ENCODE measurements at places on chromosomes 3 and 15.
A peak's percentile ranks its signal among the peaks of the same experiment; 100 is the strongest.

DNA sequence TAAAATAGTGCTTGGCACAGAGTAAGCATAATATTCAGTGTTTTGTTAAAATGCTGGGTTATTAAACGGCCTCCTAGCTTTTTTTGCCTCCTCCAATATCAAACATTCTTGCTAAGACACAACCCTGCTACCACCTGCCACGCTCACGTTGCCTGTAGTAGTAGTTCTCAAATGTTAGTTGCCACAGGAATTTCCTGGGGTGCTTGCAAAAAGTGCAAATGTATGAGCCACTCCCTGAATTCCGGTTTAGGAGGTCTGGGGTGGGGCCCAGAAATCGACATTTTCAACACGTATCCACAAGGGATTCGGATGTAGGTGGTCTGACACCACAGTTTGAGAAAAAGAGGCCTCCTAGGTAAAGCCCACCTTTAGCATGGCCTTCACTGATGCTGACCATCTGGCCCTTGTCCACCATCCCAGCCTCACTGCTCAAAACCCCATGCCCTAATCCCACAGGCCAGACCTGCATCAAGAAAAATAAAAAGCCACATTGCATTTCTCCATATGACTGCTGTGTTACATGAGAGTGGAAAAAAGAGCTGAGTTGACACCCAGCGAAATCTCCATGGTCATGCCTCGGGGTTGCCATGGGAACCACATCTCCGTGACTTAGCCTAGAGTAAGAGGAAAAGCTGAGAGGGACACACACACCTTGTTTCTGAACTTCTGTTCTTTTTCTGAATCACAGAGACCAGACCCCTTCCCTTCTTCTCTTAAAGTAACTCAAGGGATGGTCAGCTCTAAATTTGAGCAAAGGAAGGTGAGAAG, 116.4 kb upstream of the HES1 start:
- DNase-seq = no peak

- no peak for DNase-seq
These were observed 35.6 kb upstream of the RAB11A start for GRCh38 chr15:65833501-65834205.

- DNase-seq = no peak
These were observed 977.3 kb downstream of the TBL1XR1 start for GRCh38 chr3:176219970-176220369.

DNA sequence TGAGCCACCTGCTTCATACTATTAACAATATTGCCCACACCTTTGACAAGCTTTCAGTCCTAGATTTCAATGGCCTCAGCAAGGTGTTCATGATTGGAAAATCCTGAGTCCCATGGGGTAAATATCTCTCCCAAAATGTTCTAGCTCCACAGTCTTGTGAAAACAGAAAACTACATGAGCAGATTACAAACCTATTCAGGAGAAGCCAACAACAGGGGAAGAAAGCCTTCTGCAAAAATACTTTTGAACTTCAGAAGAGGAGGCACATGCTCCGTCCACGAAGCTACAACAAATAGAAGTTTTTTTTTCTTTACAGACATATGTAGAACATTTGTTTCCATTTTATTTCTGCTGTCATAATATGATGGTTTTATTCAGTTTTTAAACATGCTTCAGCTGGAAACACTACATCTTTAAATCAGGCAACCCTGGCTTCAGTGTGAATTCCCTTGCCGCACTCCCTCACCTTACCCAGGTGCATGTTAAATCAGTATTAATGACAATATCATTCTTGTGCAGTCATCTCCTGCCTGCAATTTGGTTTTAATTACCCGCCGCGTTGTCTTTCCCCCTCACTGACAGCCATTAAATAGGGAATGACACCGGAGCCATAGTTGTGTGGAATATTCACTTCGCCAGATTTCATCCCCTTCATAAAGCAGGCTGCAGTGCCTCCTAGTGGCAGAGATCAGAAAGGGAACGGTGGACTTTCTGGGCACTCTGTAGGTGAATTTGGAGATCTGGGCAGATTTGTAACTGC, 725.5 kb upstream of the ARRDC4 start:
- DNase-seq = no peak

DNA sequence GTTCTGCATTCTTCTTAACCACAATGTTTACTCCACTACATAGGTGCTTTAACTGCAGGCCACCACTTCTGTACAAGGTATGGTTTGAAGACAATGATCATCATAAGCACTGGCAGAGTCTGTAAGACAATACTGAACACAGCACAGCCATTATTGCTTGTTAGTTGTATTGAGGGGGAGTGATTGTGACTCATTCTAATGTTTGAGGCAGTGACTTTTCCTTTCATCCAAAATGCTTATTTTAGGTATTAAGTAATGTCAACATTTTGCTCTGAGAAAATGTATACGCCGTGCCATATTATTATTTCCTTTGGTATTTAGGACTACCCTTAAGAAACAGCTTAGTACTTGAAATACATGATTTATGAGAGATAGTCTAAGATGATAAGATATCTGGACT, 618.2 kb upstream of the ZNF717 start:
- DNase-seq = no peak

DNA sequence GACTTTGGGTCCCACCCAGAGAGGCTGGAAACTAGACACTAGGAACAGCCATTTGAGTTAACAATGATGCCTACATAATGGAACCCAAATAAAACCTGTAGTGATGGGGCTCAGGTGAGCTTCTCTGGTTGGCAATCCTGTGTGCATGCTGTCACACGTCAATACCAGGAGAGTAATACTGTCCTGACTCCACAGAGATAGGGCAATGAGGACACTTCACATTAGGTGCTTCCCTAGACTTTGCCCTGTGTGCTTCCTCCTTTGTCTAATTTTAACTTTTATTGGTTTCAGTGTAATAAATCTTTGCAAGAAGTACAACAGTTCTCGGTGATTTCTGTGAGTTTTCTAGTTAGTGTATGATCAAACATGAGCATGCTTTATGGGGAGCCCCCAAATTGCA, 281.8 kb upstream of the ARRDC4 start:
- DNase-seq = no peak

DNA sequence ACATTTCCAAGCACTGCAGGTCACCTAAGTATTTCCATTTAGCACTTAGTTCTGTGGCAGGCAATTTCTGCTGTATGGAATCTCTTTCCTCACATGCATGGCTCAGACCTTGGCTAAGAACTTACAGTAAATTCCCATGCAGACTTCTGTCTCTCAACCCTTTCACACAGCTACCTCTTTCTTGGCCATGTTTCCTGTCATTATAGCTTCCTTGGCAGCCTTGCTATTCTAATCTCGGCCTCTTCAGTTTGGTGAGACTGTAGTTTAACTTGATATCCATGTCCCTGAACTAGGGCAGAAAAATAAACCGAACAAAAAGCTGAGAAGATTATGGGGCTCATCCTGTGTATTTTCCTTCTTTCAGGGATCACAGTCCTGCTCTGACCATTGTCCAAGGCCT, 96.0 kb downstream of the SPATA16 start:
- DNase-seq = no peak

- DNase-seq = no peak
These were observed 437.8 kb upstream of the BCHE start for GRCh38 chr3:166275024-166275390.

GRCh38 chr3:189395825-189396224, 224.1 kb downstream of the TPRG1 start:
- DNase-seq = no peak

DNA sequence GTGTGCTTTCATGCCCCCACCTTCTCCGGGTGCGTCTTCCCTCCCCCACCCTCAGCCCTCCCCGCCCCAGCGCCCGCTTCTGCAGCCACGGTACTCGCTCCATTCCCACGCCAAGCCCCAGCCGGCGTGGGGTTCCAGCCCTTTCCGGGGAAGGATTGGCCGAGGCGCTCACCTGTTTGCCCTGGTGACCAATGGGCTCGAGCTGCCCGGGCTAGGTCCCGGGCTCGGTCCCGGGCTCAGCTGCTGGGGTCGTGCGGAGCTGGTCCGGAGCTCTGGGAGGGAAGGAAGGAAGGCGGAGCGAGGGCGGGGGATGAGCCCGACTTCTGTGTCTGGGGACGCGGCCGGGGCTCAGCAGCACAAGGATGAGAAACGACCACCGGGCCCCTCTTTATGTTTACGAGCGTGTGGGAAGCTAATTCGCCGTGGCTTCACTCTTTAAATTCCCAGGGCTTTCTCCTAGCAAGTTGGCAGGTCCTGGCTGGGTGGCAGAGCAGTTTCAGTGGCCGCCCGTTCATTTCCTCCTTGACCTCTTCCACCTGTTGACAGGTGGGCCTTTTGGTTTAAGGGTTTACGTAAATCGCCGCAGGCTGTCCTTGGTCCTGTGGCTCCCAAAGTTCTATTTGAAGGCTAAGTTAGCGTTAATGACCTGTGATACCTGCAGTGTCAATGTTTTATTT, at the start of gene IGSF10:
TSS of gene IGSF10 (minus strand) at position 288 of the 677 bp plus-strand sequence. CDS start 2,352 bp downstream, outside the sequence.
- peak; percentile 57 for DNase-seq

- no peak for DNase-seq
These were observed 24.0 kb downstream of the PLXNA1 start for GRCh38 chr3:127006781-127007436.

GRCh38 chr15:43828061-43828657, 1.4 kb downstream of the WDR76 start:
- no peak for DNase-seq

- peak; percentile 42 for DNase-seq
These were observed 34.4 kb upstream of the IQSEC1 start for GRCh38 chr3:13107661-13108060.

GRCh38 chr15:95990833-95991232, 339.7 kb upstream of the NR2F2 start:
- no peak for DNase-seq

- no peak for DNase-seq
These were observed 34.0 kb downstream of the MYRIP start for GRCh38 chr3:39843440-39843839.

- DNase-seq = no peak
These were observed 232.1 kb upstream of the LYSMD4 start for GRCh38 chr15:99965376-99965775.

- DNase-seq = peak; percentile 58
These were observed 587 bp upstream of the TNK2 start for GRCh38 chr3:195908694-195909581.

- DNase-seq = no peak
These were observed 25.9 kb upstream of the ABHD10 start for GRCh38 chr3:111952866-111953450.

- no peak for DNase-seq
These were observed 29.6 kb downstream of the DCLK3 start for GRCh38 chr3:36734742-36735141.

DNA sequence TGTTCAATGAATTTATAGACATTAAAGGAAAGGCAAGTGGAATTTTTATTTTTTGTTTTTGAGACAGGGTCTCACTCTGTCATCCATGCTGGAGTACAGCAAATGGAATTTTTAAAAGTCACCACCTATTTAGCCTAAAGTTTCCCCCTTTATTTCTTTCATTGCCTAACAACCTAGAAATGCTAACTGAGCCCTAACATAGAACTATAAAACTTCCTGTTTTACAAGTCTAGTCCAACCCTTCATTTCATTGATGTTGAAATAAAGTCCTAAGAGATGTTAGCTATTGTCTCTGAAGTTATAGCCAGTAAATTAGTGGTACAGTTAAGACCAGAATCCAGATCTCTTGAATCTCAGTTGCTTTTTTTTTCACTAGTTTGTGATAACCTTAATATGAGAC, 39.0 kb downstream of the MAPK6 start:
- no peak for DNase-seq

DNA sequence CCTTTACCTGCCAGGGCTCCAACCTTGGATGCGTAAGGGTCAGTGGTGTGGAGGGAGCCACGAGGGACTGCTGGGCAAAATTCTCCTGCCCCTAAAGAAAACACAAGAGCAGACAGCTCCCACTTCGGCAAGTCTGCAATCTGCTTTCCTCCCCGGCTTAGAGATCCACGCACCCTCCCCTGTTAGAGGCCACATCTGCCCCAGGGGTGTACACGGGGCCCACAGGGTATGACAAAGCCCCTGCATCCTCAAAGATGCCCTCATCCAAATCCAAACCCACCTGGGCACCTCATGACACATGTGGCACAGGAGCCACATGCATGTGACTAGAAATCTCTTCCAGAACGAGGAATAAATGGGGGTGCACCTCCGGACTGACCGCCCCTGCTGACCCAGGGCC, 25.5 kb downstream of the ZXDC start:
- no peak for DNase-seq

GRCh38 chr3:9903238-9903624, 583 bp downstream of the IL17RE start:
- no peak for DNase-seq

DNA sequence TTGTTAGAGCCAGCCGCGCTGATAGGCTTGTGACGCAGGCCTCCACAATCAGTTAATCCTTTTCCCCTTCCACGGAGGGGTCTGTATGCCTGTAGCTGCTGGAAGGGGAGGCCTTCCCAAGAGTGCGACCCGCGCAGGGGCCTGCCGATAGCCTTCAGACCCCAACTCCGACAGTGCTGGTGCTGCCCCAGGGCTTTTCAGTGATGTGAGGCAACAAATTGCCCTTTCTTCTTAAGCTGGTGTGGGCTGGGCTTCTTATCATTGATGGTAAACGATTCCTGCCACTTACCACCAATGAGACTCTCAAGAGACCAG, 143.4 kb downstream of the CHSY1 start:
- no peak for DNase-seq

DNA sequence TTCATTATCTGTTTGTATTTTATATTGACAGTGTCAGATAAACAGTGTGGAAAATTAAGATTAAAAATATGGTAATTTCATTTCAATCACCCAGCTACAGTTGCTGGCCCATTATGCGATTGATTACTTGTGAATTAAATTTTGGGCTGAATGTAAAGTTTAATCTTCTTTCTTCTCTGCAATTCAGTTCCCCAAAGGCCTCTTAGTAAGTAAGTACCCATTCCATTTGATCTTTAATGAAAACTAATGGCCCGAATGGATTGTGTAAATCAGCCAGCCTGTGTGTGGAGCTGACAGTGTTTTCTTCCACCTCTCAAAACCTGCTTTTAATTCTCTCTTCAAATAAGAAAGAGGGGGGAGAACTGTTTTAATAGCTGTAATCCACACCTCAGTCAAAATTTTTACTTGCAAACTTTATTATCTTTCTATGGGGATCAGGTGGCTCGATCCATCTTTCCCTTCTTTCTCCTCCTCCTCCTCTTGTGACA, 307.1 kb downstream of the IL20RB start:
- no peak for DNase-seq

GRCh38 chr3:71577011-71577410, 6.5 kb downstream of the FOXP1 start:
- no peak for DNase-seq

DNA sequence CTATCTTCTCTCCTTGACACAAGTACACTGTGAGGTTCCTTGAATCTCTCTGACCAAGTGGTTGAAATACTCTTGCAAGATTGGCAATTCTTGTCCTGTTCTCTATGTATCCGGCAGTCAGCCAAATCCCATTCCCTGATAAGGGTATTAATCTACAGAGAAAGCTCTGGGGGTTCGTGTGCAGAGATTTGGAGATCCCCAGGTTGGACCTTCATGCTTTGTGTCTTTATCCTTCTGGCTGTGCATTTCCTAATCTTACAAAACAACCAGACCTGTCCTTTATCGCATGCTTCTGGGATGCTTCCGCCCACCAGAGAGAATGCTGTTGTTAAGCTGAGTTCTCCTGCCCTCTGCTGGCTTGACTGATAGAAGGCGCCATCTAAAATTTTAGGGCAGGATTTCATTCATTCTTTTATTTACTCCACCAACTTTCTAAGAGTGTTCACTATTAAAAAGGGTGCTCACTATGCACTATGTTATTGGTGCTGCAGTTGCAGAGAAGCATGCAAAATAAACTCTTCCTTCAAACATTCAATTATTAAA, 8.6 kb upstream of the SST start:
- no peak for DNase-seq

GRCh38 chr15:43134157-43134635, 810 bp downstream of the TMEM62 start:
- DNase-seq = no peak
